Left cardiac atrium (tissue), 4 donors: ENCODE measurements at places on chromosomes 5 and 9. TPM values are rescaled to one million over a fixed set of nuclear protein-coding genes. Genes with fewer than 3 reads are reported as not detected.

DNA sequence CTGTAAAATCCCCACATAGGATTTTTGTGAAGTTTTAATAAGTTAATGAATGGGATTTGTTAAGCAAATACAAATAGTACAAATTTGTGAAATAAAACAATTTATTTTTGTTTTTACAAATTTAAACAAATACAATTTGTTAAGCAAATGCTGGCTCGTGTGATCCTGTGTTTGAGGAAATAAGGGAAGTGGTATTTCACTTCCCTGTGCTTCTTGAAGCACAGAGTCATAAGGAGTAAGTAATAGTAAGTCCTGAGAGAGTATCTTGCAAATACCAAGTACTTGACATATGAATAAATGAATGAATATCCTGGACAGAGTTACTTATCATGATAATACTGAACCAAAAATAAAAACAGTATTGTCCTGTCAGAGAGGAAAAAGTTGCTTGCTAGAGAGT, 9.1 kb downstream of the SMIM3 start:
- DNase-seq, result no peak

DNA sequence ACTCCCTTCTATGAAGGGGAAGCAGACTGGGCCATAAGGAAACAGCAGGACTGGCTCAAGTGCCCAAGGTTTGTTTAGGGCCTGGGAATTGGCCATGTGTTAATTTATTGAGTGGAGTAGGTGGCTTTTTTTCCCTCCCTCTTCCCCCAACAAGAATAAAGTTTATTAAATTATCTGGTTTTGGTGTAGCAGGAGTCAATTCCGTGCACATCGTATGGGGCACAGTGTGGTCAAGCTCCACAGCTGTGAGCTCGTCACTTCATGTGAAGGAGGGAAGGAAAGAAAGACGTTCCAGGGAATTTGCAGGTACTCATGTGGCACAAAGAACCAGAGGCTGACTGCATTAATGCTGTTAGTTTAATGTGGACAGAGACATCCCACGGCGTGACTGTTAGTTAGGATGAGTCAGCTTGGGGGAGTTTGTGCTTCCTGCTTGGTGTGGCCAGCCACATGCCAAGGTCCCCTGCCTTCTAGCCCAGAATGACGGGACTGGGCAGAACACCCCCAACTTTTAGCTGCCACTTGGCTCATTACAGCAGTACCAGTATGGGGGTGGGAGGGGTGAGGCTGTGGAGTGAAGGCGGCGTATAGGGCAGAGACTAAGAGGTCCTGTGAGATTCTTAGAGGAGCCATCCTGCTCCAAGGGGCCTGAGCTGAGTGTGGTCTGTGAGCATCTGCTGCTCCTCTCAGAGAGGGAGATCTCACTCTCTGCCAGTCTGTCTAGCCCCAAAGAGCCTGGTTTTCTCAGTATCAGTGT, 33.2 kb downstream of the CSF1R start:
- DNase-seq, result no peak

DNA sequence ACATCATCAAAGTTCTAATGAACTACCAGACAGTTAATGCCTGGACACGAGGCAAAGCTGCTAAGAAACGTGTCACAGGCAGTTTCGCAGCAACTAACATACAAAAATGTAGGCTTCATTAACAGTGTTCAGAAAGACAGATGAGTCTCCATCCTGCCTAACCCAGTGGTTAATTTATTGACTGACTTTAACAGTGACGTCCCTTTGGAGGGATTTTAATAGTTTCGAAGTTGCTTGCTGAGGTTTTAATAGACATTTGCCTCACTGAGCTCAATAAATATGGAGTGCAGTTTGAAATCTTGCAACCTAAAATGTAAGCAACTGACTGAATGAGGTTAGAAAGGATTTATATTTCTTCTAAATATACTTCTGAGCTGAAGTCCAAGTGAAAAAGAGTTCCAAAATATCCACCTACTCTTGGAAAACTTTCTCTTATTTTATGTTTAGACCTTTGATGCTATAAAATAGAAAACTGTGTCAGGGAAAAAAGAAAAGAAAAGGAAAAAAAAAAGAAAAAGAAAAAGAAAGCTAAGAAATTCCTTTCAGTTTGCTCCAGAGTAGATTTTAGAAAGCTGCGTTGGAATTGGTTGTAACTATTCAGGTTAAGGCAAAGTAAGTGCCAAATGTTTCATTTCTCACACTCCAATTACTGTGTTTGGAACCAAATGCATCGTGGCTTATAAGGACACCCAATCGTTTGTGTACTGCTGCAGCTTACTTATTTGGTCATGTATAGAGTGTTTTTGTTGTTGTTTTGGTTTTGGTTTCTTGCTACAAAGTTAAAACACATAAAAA, 2016.6 kb downstream of the MAT2B start:
- DNase-seq, result no peak

DNA sequence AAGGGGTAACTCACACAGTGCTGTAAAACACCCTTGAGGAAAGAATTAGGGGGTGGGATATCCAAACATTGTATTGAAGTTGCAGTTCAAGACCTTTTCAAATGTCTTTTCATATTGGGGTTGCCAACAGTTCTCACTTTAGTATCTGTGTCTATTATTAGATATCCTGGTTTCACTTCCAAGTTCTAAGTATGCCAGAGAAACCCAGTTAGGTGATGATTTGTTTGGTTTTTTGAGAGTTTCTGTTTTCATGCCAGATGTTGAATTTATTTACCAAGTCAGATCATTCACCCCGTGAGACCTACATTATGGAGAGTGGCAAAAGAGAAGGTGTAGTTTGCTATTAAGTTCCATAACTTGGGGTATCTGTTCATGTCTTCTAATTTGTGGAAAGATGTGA, 64.5 kb downstream of the C9orf152 start:
- DNase-seq, result no peak

DNA sequence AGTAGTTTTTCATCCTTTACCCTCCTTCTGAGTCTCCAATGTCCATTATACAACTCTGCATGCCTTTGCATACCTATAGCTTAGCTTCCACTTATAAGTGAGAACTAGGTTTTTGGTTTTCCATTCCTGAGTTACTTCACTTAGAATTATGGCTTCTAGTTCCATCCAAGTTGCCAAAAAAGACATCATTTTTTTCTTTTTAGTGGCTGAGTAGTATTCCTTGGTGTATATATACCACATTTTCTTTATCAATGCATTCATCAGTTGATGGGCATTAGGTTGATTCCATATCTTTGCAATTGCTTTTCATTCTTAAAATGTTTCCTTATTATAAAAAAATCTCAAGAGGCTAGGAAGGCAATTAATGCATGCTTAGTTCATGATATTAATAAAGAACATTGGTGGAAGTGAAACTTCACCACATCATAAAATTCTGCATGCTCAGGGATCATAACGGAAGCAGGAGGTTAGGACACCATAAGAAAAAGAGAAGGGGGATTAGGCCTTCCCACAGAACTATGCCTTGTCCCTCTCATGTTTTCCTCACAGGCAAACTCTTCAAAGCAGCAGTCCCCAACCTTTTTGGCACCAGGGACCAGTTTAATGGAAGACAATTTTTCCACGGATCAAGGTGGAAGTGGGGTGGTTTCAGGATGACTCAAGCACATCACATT, 105.2 kb downstream of the FRMD3 start:
- no peak for DNase-seq

- DNase-seq, result no peak
Observed at GRCh38 chr9:70229579-70229978, 29.2 kb upstream of the SMC5 start.

DNA sequence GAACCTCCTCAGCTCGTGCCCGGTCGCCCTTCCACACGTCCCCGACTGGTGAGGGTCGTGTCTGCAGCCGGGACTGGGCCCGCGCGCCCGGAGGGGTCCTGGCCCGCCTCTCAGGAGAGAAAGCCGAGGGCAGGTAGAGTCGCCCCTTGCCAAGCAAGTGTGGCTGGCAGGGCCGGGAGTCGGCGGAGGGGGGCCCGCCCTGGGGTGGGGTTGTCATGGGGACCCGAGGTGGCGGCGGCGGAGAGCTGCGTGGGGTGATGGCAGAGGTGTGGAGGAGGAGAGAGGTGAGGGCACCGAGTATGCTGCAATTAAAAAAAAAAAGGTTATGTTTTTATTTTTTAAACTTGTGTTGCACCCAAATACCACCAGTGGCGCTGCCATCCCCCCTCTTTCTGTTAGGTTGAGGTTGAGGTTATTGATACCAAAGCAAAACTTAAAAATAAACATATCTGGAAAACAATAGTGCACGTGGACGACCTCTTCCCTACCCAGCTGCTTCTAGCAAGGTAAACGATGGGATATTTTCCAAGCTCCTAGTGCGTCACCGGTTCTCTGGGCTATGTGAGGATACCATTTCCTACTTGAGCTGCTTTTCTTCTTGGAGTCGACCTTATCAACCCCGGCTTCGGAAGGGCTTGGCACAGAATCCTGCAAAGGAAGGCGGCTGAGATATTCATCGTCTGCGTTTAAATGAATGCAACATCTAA, 660 bp downstream of the SCAMP1 start:
- peak; percentile 62 for DNase-seq

GRCh38 chr9:78294290-78295176, 2.4 kb upstream of the PSAT1 start:
- DNase-seq, result no peak

DNA sequence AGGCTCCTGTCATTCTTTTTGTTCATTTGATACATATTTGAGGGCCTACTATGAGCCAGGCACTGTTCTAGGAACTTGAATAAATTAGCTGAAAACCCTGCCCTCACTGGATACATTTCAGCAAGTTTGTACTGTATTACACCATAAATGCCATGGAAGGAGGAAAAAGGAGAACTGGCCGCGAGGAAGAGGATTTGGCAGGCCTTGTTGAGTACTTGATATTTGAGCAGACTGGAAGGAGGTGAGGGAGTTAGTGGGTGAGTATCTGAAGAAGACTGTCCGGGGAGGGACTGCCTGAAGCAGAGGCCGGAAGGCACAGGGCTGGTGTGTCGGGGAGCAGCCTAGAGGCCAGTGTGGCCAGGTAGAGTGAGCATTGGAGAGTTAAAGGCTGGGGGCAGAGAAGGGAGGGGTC, 4.5 kb downstream of the SNX30 start:
- no peak for DNase-seq

DNA sequence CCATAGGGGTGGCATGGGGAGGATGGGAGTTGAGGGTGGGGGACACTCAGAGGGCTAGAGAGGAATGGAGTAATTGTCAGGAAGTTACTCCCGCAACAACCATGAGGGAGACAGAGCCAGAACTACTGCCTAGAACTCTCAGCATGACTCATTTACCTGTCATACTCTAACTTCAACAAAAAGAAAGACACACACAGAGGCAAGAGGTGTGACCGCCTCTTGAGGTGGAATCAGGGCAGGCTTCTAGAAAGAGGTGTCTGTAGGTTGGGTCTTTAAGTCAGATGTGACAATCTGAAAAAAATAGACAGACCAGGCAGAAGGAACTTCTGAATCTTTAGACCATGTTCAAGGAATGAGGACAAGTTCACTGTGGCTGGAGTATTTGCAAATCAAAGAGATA, 73.4 kb downstream of the GABBR2 start:
- no peak for DNase-seq

- no peak for DNase-seq
Observed at GRCh38 chr5:150401076-150401375, 11.7 kb downstream of the CD74 start.

- no peak for DNase-seq
Observed at GRCh38 chr9:99011161-99011709, 67.5 kb downstream of the COL15A1 start.

GRCh38 chr5:73214996-73215395, 42.0 kb downstream of the TMEM174 start:
- DNase-seq, result no peak

DNA sequence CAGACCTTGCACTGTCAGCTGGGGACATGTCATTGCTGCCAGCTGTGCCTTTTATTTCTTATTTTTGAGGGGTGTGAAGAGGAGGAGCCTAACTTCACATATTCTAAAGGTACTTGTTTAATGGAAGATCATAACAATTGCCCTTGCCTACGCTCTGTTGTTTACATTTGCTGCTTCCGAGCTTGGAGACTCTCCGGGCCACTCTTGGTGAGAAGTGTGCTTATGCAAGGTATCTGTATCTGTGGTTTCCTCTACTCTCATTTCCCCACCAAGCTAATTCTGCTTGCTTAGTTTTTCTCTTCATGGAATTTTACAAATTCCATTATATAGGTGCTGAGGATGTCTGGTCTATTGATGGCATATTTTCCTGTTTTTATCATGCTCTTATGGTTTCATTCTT, 105.3 kb downstream of the RASGRF2 start:
- DNase-seq, result no peak

DNA sequence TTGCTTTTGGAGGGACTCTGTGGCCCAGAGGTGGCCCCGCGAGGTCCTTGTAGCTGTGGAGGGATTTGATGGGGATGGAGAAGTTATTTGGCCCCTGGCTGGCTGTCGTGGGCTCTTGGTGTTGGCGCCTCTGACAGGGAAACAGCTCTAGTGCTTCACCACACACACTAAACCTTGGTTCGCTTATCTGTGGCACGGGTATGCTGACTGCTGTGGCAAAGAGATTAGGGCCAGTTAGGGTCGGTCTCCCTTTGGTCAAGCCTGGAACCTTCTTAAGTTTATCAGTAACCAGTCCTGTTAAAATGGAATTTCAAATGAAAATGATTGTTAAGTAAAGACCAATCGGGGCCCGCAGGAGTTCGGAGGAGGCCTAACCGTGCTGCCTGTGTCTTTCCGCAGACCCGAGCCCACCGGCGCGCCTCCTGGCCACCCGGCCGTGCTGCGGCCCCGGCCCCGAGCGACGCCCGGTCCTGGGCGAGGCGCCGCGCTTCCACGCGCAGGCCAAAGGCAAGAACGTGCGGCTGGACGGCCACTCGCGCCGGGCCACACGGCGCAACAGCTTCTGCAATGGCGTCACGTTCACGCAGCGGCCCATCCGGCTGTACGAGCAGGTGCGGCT, 28.4 kb downstream of the NEURL1B start:
- DNase-seq, result no peak

DNA sequence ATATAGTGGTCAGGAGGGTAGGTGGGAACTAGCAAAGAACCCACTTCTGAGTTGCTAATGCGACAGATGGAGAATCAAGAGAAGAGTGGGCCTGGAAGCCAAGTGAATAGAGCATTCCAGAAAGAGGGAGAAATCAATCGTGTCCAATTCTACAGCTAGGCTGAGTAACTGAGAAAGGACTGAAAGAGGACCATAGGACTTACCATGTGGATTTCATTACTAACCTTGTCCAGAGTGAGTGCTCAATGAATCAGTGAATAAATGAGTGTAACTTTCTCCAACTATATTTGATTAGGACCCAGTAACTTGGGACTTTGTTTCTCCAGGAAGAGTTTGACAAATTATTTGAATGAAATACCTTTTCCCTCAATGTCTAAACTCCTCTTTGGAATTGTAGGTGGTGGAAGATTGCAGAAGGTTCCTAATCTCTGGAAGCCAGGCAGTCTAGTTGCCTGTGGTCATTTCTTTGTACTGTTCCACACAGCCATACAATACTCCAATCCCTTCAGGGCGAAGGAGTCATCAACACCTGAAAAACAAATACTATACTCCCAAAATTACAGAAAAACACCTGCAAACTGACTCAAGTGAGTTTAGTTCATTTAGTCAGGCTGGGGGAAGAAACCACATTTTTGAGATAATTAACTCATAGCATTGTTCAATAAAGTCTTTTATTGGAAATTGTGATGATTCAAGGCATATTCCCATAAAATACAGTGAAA, 2.6 kb upstream of the F2RL1 start:
- DNase-seq, result no peak

- DNase-seq, result no peak
Observed at GRCh38 chr9:14744768-14745167, 22.2 kb upstream of the CER1 start.

MYOZ3 gene
- 2.9 TPM for total RNA-seq

GZMA gene
- total RNA-seq, result 0.37 TPM

C5orf34 gene
- total RNA-seq, result 0.44 TPM
